ENCODE measurements at places on chromosomes 16 and 17.

GRCh38 chr16:57955572-57956188, 15.2 kb downstream of the CNGB1 start:
- DNase-seq = no peak

- DNase-seq = no peak
Observed at GRCh38 chr17:43988301-43988700, 16.1 kb upstream of the NAGS start.

GRCh38 chr16:2427526-2427925, 1.7 kb upstream of the CCNF start:
- DNase-seq = no peak

DNA sequence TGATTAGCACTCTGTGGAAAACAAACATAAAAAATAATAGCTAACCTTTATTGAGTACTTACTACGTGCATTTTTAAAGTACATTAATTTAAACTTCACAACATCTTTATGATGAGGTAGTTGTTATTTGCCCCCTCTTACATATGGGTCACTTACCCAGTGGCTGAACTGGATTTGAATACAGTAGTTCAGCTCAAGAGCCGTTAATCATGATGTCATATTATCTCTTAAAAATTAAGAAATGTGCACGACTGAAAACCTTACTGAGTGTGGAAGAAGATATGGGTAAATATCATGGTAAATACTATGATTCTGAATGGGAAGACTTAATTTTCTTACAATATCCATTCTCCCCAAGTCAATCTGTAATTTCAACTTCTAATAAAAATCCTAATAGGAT, 17.6 kb downstream of the NDEL1 start:
- no peak for DNase-seq

- DNase-seq = no peak
Observed at GRCh38 chr17:60305141-60305540, 86.8 kb downstream of the USP32 start.

DNA sequence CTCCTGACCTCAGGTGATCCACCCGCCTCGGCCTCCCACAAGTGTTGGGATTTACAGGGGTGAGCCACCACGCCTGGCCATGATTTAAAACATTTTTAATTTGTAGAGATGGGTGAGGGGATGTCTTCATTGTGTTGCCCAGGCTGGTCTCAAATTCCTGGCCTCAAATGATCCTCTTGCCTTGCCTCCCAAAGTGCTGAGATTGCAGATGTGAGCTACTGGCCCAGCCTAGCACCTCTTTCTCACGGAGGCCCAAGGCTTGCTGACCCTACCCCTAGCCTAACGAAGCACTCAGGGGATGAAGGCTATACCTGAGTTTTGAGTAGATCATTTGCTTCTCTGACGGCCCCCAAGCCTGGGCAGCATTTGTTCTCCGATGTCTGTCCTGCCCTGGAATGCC, 26.6 kb downstream of the UNK start:
- DNase-seq = no peak

- DNase-seq = no peak
Observed at GRCh38 chr16:49809062-49809461, 46.9 kb downstream of the ZNF423 start.

DNA sequence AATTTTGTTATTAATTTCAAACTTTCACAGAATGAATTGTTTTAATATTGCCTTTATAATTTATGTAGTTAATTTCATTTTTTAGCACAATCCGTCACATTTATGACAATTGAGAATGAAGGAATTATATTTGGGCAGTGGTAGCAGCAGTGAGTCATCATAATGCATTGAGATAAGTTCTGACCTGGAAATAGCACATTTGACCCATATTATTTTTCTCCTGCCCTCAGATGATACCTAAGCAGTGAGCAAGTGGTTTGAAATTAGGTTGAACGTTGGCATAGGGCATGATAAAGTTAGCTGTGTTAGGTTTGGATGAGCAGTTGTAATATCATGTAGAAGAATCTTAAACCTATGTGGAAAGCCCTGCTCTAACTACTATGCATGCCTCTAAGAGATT, 1431.3 kb upstream of the CDH8 start:
- no peak for DNase-seq

DNA sequence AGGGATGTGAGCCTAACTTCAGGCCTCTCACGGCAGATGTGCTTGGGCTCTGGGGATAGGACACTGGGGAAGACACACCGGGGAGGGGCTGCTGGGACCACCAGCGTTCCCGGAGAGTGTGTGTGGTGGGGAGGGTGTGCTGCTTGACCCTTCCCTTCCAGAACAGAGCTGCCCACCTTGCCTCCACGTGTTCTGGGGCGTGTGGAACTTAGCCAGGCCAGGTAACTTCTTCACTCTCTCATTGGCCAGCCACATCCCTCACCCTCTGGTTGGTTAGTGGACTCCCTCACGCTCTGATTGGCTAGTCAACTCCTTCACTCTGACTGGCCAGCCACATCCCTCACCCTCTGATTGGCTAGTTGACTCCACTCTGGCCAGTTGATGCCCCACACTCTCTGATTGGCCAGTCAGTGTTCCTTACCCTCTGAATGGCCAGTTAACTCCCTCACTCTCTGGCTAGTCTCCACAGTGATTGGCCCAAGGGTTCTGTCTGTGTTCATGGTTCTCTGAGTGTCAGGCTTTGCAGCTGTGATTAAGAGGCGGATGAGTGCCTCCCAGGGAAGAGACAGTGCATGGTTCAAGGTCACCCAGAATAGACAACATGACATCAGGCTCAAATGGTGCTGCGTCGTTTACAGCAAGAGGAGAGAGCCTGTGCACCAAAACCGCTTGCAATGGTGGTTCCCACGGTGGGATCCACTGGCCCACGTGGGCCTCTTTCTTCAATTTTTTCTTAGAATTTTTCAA, 10.0 kb downstream of the TMEM235 start:
- DNase-seq = no peak

DNA sequence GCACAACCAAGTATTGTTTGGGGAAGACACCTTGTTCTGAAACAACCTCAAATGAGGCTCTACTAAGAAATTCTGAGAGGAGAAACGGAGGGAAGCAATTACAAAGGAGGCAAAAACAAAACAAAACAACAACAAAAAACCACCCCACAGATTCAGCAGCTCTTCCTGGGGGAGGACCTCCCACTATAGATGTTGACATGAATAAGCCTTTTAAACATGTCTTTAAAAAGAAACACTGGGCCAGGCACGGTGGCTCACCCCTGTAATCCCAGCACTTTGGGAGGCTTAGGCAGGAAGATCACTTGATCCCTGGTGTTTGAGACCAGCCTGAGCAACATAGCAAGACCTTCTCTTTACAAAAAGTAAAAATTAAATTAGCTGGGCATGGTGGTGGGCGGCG, 22.6 kb upstream of the JPH3 start:
- no peak for DNase-seq

DNA sequence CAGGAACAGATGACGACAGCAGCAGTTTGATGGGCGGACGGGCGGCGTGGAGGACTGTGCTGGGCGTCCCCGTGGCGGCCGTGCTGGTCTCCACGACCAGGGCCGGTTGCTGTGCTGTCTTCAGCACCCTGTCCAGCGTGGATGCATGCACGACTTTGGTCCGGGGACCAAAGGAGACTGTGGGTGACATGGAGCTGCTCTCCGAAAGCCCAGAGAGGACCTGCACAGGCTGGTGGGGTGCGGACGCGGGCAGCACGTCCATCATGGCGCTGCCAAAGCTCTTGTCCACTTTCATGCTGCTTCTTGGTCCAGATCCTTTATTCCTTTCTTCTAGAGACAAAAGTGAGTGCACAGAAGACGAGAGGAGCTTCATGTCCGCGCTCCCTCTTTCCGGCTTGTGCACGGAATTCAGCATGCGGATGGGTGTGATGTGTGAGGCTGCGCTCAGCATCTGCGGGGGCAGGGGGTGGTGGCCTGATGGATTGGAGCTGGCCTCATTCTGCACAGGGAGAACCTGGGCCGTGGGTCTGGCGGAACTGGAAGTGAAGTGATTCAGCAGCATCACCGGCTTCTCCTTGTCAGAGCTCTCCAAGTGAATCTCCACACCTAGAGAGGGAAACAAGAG, 20.3 kb downstream of the MAP1LC3B start:
- DNase-seq = no peak

GRCh38 chr17:524406-524950, 171.9 kb upstream of the RPH3AL start:
- DNase-seq = no peak

GRCh38 chr17:56314984-56315602, 161.8 kb downstream of the ANKFN1 start:
- no peak for DNase-seq

- DNase-seq = no peak
Observed at GRCh38 chr16:68365167-68365817, 54.5 kb downstream of the PRMT7 start.

- DNase-seq = no peak
Observed at GRCh38 chr16:534856-535445, 7.4 kb downstream of the CAPN15 start.

GRCh38 chr17:68612923-68613292, 11.7 kb upstream of the FAM20A start:
- DNase-seq = no peak

DNA sequence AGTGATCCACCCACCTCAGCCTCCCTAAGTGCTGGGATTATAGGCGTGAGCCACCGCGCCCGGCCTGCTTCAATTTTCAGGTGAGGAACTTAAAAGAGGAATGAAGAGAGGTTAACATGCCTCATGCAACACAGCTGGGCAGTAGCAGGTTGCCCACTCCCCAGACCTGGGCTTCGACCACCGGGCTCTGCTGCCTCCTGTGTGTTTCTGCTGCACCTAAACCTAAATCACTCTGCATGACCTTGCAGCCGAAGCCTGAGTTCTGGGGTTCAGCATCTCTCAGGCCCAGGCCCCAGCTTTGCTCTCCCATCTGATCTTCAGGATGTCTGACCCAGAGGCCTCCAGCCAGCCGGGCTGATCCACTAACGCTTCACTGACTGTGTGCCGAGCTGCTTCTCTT, 112.6 kb downstream of the OR1D5 start:
- DNase-seq = no peak

DNA sequence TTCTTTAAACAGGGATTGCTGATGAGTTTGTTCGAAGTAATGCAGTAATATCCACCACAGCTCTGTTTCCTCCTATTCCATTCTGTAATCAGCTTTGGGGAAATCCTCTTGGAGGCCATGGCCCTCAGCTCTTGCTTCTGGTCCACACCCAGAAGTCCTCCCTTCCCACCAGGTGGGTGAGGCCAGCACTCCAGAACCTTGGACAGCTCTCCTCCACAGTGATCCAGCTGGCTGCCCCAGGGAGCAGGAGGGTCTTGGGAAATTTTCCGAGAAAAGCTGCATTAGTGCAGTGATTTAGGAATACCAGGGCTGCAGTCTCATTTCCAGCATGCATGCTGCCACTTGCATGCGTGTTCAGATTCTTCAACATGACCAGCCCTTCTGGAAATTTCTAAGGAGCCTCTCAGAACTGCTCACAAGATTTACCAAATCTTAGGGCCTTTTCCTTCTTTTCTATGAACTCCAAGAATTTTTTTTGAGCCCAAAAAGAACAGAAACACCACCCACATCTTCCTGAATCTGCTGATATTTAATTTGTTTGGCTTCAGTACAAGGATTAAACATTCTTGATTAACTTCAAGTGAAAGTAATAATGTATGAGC, 4.2 kb downstream of the SMPD3 start:
- DNase-seq = peak; percentile 9

DNA sequence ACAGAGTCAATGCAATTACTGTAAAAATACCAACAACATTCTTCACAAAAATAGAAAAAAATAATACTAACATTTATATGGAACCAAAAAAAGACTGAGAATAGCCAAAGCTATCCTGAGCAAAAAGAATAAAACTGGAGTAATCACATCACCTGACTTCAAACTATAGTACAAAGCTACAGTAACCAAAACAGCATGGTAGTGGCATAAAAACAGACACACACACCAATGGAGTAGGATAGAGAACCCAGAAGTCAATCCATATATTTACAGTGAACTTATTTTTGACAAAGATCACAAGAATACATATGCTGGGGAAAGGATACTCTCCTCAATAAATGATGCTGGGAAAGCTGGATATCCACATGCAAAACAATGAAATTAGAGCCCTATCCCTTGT, 84.2 kb downstream of the CEP112 start:
- no peak for DNase-seq

DNA sequence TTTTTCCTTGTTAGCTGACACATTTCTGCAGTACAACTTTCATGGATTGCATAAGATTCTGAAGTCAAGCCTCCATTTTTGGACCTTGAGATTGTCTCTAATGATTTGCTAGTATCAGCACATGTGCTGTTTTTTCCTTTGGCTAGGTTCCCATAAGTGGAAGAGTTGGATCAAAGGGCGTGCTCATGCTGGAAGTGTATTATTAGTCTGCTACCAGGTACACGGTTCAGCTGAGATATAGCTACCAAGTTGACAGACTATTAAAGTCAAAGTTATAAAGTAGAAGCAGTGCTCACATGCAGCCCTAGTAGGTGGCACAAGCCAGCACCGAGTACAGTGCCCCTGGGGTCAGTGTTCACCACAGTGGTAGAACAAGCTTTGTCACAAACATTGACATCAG, 3.2 kb downstream of the FAHD1 start:
- no peak for DNase-seq

DNA sequence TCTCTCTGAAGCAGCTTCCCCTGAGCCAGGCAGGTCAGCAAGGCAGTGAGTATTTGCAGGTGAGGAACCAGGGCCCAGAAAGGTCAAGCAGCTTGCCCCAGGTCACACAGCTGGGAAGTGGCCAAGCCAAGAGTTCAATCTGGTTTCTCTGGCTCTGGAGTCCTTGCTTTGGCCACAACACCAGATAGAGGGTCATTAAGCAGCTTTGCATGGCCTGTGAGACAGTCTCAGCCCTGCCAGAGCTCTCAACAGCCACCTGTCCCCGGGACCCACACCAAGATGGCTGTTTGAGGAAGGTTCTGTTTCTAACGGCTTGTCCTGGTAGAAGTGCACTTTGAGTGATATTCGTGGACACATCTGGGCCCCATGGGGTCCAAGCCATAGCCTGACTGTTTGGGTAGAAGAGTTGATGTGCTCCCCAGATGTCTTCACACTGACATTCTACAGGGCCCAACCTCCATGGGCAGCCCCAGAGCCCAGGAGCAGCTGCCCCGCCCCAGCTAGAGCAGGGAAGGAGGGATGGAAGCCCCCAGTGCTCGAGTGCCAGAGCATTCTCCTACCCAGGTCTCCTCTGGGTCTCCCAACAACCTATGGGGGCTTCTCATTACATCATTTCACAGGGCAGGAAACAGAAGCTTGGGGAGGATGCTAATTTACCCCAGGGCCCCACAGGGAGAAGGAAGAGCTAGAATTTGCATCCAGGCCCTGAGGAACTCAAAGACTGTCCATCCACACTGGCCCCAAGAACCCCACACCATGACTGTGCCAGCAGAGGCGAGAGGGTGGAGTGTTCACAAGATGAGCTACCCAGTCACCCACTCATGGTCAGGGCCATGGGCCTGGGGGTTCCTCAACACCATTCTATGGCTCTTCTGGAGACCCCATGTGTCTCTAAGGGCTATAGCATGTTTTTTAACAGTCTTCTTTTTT, 107.3 kb upstream of the CDH5 start:
- no peak for DNase-seq

GRCh38 chr16:4140652-4141051, 24.4 kb upstream of the ADCY9 start:
- no peak for DNase-seq

All from muscle of back (tissue), 13 donors.